Kidney epithelial cell (primary cell): ENCODE measurements at places on chromosomes 12 and 14. TPM values are rescaled to one million over a fixed set of nuclear protein-coding genes. Genes with fewer than 3 reads are reported as not detected.

GRCh38 chr12:123767613-123768012 is 5.5 kb downstream of the DNAH10 start:
- DNase-seq = no peak

- DNase-seq = no peak
Measured at GRCh38 chr14:76218662-76219061, 66.9 kb downstream of the GPATCH2L start.

GRCh38 chr14:74221741-74222140 is 17.5 kb upstream of the VSX2 start:
- no peak for DNase-seq

FAM90A1 gene
- 0.63 and 1.1 TPM in 2 replicates for total RNA-seq

BDKRB2 gene
- total RNA-seq = 0.89 and 1.2 TPM in 2 replicates

ASB2 gene
- 7.4 and 8.8 TPM in 2 replicates for total RNA-seq

DNA sequence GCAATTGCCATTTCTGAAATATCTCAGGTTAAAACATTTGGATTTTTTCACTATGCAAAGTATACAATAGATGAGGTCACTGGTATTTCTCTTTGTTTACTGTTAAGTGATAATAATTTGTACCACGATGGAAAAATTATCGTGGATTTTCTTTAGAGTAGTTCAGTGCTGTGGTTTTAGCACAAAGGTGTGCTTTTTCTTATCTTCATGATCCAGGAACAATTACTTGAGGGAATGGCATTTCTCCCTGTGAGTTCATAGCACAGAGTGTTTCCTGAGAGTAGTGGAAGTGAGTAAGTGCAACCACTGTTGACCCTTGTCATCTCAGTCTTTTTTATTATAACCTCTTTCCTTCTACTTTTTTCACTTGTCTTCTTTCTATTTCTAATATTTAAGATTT is 86.8 kb downstream of the FGD4 start:
- no peak for DNase-seq

DNA sequence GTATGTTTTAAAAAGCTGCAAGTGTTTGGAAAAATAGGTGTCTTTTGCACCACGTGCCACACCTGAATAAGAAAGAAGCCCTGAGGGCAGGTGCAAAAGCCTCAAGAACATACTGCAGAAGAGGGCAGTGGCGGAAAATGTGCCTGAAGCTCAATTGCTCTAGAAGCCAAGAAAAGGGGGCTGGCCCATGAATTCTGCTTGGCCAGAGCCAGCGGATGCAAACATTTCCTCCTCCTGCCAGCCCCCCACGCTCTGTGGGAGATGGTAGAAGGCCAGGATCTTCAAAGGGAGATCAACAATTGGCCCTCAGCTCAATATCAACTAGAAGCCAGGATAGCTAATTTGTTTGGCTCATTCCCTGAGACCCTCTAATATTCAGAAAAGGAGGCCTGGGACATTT is 80.3 kb upstream of the TMEM132D start:
- DNase-seq = no peak

DNA sequence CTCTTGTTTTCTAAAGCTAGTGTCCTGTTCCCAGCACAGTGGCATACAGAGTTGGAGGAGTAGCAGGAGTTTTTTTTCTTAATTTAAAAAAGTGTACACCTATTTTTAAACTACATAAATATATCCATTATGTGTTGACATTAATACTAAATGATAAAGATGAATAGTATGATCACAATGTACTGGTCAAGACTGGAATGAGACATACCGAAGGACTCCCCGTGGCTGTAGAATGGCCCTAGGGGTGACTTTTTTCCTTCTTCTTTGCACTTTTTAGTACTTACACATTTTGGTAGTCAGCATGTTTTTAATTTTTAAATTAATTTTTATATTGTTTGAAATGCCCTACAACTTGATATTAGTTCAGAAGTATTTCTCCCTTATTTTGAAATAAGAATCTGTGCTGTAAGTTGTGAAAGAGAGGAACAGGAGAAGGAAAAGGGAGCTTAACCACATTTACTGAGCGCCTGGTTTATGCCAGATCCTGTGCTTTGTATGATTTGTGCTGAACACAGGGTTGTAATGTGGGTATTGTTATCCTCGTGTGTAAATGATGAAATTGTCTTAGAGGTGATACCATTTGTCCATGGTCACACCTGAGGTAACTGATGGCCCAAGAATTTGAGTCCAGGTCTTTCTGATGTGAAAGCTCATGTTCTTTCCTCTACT is 136.5 kb downstream of the TGFB3 start:
- DNase-seq = no peak

DNA sequence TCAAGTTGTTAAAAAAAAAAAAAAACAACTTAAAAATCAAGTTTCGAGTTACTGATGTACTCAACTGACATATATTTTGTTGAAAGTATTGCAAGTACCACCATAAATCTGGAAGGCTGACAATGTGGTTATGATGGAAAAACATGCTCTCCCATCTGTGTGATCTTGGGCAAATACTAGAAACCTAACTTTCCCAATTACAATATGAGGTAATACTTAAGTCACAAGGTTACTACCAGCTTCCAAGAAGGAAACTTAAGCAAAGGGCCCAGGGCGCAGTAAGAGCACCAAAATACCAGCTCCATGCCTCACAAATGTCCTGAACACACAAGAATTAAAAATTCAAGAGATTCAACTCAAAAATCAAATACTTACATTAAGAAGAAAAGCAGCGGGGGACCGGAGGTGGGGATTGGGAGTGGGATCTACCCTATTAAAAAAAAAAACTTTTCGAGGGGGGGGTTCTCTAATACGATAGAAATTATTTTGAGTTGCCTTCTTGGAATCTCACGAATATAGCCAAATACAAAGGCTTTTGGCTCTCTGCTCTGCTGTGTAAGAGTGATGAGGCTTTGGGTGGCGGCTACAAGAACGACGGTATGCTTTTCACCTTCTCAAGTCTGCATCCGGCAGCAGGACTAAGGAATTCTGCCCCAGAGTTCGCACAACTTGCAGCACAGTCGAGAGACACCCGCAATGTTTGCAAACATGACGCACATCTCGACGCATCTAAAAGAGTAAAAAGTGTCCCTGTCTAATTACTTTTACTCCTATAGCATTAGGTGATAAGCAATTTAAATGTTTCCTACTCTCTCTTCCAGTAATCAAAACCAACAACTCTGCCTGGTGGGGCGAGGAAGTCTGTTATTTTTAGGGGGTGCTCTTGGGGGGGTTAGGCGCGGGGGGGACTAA is 1.1 kb downstream of the SAV1 start:
- no peak for DNase-seq

NRIP2 gene
- not detected in 2 replicates for total RNA-seq

DNA sequence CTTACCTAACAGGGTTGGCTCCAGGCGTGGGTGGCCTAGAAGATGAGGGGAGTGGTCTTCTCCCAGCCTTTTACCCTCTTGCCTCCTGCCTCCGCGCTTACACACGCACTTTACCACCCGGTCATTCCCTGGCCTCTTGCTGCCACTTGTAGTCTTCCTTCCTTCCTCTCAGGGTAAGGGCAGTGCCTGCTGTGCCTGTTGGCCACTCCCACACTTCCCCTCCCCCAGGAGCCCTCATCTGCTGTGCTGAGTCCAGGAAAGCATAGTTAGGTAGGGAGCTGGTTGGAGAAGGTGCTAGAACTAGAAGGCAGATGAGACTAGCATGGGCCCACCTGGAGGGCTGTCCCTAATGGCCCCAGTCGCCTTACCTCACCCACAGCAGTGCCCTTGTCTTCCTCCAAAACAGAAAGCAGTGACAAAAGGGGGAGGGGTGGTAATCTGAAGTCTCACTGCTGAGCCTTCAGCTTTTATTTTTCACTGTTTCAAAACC is 54.3 kb upstream of the SRSF5 start:
- no peak for DNase-seq

- DNase-seq = no peak
Measured at GRCh38 chr12:25121916-25122315, 73.0 kb downstream of the DNAI7 start.

- DNase-seq = peak; percentile 18
Measured at GRCh38 chr12:27076928-27077327, 5.5 kb downstream of the C12orf71 start.

DNA sequence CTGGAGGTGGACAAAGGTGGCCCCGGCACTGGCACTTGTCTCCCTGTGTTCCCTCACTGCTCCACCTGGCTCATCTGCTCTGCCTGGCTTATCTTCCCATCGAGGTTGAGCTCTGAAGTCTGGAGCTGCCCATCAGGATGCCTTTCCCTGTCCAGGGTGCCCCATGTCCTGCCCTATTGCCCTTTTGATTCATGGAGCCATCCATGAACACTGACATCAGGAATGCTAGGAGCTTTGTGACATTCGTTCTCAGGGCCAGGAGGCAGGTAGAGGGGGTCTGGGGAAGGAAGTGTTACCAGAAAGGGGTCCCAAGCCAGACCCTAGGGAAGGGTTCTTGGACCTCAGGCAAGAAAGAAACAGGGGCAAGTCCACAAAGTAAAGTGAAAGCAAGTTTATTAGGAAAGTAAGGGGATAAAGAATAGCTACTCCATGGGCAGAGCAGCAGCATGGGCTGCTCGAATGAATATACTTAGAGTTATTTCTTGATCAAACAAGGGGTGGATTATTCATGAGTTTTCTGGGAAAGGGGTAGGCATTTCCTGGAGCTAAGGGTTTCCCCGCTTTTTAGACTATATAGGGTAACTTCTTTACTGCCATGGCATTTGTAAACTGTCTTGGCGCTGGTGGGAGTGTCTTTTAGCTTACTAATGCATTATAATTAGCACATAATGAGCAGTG is 51.6 kb downstream of the RIN3 start:
- DNase-seq = no peak

CEP128 gene
- 1.7 and 4.2 TPM in 2 replicates for total RNA-seq

- DNase-seq = no peak
Measured at GRCh38 chr12:109288571-109288970, 20.5 kb downstream of the FOXN4 start.

CLSTN3 gene
- 61.3 and 85.6 TPM in 2 replicates for total RNA-seq

DNA sequence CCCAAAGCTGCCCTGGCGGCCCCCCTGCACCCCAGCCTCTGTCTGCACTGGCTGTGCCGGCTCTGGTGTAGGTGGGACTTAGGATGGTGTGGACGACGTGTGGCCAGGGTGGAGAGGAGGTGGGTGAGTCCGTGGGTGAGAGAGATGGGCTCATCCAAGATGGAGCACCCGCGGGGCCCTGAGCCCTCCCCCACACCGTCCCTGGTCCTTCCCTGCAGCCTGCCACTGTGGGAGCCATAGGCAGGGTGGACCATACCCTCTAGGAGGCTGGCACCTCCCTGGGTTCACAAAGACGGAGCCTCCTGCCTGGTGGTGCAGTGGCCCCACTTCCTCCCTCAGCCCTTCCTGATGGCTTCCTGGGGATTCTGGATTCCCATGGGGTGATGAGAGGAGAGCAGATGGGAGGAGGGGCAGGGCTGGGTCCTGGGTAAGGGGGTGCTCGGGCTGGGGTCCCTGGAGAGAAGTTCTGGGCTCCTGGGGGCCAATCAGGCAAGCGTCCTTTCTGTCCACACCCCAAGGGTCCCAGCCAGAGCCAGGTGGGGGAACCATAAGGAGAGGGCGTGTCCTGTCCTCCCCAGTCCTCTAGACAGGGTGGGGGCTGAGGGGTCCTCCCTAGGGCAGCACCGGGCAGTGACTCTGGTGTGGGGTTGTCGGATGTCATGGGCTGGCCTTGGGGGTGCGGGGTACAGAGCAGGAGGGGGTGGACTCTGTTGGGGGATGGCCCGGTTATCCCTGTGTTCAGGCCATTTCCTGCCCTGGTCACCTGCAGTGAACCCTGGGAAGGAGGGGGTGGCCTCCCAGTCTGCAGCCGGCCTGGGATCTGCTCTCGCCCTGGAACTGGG is 384.8 kb downstream of the TMEM121 start:
- no peak for DNase-seq

FOS gene
- total RNA-seq = 5.5 and 9.2 TPM in 2 replicates

GRCh38 chr14:92555465-92556111 is 42.0 kb downstream of the RIN3 start:
- no peak for DNase-seq

CEP290 gene
- 17.7 and 19.3 TPM in 2 replicates for total RNA-seq
